NCI-H345 (cell line): ENCODE measurements at places on chromosomes 7 and 10.

DNA sequence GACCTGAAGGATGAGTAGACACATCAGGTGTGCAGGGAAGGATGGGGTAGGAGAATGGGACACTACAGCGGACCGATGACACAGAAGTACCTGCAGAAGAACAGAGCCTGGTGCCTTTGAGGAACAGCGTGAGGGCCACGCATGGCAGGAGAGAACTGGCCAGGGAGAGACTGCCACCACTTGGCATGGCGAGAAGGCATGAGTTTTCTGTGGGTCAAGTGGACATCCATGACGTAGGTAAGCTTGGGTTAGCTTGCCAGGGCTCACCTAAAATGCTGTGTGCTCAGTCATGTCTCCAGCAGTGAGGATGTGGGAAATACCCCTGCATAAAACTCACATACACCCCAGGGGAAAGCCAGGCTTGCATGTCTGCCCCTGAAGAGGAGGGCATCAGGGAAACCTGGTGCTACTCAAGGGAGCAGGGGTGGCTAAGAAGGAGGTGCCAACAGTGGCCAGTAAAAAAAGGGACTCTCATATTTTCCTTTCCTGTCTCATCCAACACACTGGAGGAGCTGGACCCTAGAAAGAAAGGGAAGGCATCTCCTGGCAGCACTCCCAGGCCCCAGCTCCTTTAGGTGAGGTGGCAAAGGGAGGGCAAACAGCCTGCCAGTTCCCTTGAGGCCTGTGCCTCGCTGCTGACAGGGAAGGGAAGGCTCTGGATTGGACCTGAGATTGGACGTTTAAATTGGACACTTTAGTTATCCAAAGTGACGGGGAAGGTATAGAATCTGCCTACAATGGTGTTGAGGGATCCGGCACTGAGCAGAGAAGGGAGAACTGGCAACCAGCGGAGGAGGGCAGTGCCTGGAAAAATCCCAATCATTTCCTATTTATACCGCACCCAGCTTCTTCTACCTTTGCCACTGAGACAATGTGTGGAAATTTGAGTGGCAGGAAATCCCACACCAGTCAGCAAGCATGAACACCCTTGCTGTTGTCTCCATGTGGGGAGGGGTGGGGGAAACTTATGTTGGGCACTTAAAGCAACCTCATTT is 255.7 kb downstream of the GLI3 start:
- DNase-seq: no peak

DNA sequence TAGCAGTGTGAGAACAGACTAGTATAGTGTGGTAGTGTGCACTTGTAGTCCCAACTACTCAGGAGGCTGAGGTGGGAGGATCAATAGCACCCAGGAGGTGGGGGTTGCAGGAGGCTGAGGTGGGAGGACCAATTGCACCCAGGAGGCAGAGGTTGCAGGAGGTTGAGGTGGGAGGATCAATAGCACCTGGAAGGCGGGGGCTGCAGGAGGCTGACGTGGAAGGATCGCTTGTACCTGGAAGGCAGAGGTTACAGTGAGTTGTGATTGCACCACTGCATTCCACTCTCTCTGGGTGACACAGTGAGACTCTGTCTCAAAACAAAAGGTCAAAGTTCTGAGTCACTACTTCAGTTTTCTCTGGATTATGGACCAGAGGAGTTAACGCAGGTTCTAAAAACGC is 22.6 kb upstream of the DIP2C start:
- DNase-seq: no peak

GRCh38 chr10:16949816-16950215 is 132.6 kb upstream of the RSU1 start:
- no peak for DNase-seq

DNA sequence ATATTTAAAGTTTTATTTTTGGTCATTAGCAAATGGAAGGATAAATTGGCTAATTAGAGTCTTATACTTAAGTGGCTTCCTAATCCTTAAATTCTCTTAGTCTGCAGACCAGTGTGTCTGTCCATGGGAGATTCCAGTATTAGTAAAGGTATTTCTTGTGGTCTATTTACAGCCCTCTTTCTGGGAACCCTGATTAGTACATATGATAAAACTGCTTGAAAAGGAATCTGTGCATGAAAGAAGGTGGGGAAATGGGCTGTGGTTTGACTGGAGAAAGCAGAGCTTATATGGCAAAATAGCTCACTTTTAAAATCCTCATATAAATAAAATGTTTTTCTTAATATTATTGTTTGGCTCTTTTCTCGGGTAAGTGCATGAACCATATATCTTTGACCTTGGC is 124.5 kb upstream of the RHOBTB1 start:
- DNase-seq: no peak

DNA sequence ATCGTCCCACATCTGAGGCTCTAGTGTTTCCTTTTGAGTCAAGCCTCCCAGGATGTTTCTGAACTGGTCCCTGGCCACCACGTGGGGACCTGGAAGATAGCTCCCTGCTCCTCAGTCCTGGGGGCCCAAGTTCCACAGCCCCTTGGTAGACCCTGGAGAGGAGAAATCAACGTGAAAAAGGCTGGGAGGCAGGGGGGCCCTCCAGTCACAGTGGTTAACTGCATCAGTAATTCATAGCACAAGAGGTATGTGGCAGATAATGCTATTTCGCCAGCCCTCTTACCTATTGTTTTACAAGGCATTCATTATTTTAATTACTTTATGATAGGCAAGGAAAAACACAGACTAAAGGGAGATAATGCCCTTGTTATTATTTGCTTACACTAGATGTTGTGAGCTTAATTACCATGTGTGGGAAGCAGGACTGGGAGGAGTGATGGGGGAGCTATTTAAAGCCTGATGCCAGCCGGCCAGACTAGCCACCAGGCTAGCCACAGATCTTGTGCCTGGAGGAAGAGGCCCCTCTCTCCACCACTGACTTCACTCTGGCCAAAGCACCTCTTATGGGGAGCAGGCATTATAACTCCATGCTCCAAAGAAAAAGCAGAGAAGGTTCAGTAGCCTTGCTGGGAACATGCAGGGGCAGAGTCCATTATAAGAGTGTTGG is 230.7 kb downstream of the KCNMA1 start:
- no peak for DNase-seq

DNA sequence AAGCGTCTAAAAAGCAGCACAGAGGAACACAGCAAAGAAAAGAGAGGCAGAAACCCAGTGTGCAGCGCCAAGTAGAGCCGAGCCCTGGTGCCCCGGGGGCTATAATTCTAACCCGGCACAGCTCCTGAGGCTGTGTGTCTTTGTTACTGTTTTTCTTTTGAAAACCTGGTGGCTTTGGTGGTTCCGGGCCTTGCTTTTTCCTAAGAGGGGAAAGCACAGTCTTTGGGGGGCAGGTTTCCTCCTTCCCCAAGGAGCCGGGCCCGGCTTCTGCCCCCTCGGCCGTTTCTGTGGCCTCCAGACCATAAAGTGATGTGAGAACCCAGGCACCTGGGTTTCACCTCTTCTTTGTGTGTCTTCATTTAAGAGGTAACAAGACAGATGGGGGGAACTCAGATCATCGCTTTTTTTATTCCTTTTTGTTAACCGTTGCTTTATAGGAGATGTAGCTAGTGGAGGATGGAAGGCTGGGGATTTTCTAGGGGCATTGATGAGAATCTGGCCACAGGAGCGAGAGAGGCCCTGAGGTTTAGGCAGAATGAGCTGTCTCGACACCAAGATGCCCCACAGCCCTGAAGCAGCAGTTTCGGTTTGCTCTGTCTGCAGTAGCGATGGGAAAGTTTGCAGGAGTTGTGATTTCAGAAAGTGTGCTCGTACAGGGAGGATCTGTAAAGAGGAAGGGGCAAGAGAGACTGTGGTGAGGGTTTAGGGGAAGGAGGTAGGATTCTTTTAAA is 367.8 kb upstream of the GALNT17 start:
- no peak for DNase-seq

GRCh38 chr7:47268851-47269836 is 312.8 kb downstream of the TNS3 start:
- DNase-seq: no peak

- no peak for DNase-seq
Observed at GRCh38 chr10:11433657-11434056, 177.8 kb downstream of the USP6NL start.

- DNase-seq: peak; percentile 85
Observed at GRCh38 chr7:138838166-138838565, 40.2 kb upstream of the ATP6V0A4 start.

DNA sequence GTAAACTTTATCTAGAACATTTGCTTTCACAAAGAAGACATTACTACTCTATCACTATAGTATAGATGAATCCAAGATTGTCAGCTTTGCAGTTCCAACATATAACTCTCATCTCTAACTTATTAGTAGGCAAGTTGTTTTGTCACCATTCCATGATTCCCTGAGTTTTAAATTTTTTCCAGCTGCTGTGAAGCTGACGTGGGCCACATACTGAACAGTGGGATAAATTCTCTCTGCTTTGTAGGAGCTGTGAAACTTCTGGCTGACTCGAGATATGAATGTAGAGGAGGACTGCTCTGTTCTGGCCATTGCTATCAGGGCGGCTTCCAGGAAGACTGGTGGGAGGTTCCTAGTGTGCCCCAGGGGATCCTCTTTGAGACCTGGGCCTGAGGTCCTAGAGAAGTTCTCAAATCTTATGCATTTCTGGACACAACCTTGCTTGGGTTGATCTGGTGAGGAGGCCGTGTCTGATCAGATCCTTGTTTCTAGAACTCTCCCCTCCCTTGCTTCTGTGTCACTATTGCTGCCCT is 58.0 kb downstream of the LSMEM1 start:
- DNase-seq: no peak

DNA sequence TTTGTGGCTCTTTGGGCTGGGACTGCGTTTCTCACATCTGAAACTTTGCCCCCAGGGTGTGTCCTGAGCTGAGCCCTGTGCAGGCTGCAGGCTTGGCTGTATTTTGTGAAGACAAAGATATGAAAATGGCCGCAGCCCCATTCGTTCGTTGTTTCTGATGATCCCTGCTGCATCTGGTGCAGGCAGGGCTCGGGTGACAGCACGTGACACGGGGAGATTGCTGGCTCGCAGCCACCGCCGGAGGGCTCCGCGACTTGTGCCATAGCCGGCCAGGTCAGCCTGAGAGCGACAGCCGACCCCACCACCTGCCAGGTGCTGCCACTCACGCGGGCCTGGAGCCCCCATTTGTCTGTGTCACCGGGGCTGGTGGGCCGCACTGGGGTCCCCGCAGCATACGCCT is 81.3 kb downstream of the ZRANB1 start:
- peak; percentile 41 for DNase-seq

GRCh38 chr10:74164716-74165529 is 13.9 kb downstream of the ADK start:
- no peak for DNase-seq

DNA sequence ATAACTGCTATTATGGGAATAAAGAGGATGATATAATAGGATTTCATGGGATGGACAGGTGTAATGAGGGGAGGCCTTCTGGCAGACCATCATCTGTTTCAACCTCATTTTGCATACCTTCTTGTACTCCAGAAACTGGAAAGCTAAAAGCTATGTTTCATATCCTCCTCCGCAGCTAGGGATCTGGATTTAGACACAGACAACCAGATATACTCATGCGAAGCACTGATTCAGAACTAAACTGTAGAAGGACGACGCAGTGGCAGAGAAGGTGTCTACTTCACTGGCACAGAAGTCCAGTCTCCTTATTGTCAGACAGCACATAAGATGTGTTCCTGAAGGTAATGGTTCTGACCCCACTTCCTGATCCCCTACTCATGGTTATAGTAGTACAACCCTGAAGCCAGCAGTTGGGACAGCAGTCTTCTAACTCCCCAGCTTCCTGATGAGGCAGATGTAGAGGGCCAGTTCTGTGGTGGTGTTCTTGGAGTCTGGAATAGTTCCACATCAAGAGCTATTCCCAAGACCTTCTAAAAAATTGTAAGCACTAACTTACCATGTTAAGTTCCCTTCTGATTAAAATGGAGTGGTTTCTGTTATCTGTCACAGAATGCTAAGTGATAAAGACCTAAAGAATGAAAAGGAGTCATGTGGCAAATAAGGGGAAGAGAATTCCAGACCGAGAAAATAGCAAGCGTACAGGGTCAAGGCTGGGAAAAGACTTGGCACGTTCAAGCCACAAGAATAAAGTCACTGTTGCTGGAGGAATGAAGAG is 550.3 kb downstream of the GRM8 start:
- no peak for DNase-seq

GRCh38 chr7:39672176-39672575 is 48.8 kb downstream of the RALA start:
- no peak for DNase-seq

DNA sequence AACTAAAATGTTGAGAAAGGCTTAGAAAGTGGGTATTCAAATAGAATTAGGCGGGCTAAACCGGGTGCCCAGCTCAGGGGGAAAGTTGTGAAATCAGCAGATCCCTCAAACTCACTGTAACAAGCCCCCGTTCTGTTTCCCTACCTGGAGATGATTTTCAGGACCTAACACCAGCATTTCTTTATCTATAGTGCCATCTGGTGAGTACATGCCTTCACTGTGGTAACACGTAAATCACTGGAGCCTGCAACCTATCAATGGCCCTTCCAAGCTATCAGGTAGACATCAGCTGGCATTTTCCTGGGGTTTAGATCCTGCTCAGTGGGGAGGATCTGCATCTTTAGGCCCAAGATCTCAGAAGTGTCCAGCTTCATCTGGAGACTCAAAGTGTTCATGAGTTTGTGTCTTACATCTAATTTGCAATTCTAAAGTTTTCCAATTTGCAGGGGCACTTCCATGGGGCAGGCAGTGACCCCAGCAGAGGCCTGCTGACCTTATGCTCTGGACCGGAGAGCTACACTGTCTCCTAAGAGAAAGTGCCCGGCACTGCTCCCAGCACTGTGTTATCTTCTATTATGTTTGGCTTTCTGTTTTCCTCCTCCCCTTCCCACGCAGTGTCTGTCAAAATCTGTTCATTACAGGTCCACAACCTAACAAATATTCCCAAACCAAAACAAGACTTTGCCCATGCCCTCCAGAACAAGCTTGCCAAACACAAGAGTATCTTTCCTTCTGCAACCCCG is 132.5 kb downstream of the LSM5 start:
- no peak for DNase-seq

- DNase-seq: no peak
Observed at GRCh38 chr7:33155811-33156210, 26.4 kb downstream of the BBS9 start.

DNA sequence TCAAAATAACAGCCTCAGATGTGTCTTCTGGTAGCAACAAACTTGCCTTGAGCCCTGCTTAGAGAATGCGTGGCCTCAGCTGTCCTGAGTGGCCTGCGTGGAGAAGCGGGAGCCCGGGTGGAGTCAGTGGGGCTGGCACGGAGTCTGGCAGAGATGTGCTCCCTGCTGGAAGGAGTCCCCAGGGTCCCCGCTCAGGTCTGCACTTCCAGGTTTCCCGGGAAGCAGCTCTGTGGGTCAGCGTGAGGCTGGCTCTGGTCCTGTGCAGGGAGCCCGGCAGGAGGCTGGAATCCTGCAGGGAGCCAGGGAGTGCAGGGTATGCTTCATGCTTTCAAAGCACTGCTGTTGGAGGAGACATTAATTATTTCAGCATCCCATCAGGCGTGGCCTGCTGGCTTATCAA is 10.1 kb downstream of the CPSF4 start:
- DNase-seq: no peak

DNA sequence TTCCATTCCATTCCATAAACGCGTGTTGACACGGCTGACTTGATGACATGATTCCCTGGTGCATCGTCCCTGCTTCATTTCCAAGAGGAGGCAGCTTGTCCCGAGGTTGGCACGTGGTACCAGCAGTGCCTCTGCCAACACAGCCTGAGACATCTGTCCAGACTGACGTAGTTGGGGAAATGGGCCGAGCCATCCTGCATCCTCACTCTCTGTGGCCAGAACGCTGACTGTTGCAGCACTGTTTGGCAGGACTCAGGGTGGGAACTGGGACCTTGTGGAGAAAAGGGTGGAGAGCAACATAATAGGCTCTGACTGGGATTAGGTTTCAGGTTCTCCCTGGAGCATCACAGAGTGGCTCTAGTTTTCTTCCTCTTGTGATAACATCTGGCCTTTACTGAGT is 118.6 kb upstream of the BTBD16 start:
- no peak for DNase-seq
